Activated CD4-positive, alpha-beta T cell treated with anti-CD3 and anti-CD28 coated beads, Interleukin-2, amount 50 U/mL, for 4 hours (primary cell): ENCODE measurements at places on chromosomes 12 and 14.
A peak's percentile ranks its signal among the peaks of the same experiment; 100 is the strongest.

DNA sequence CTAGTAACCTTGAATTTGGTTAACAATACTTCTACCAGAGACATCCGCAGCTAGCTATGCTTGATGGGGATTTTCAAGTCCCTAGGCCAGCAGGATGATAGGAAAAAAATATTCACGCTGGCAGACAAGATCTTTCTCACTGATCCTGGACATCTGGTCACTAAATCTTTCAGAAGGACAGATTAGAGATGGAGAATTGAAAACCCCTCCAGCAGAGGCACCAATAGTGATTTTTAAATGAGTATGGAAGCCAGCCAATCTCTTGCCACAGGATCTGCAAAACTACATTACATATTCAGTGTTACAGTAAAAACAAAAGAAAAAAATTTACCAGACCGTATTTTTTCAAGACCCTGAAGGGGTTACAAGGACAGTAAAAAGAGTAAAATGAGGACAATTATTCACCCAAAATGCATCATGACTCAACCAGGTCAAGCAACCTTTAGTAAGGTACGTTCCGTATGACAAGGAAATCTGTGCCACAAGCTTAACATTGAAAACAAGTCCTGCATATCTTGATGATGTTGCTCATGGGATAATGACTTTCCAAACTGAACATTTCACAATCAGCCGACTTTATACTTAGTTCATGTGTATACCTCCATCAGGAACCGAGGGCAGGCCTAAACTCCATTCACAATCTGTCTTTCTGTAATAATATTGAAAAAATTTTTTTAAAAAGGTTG is 239.5 kb downstream of the GXYLT1 start:
- no peak for DNase-seq

GRCh38 chr14:101175731-101176534 is 272.4 kb upstream of the RTL1 start:
- no peak for DNase-seq

DNA sequence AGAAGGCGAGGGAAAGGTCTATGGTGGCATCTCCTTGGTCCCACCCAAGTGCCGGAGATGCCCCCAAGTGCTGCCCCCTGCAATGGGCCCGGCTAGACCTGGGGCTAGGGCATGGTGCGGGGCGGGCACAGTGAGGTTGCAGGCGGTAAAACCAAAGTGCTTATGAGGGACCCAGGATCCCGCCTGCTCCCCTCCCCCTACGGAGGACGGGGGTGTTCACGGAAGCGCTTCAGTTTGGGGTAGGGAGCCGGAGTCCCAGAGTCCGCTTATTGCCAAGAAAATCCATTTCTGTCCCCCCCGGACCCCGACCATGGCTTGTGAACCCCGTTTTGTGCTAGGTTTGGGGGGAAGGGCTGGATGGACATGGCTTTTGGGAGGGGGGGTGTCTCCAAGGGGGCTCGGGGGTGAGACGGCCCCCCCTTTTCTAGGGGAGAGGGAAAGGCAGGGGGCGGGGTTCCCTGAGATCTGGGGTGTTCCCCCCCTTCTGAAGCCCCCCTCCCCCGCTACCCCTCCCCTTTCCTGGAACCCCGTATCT is 5.4 kb upstream of the GPR84 start:
- DNase-seq, result no peak

DNA sequence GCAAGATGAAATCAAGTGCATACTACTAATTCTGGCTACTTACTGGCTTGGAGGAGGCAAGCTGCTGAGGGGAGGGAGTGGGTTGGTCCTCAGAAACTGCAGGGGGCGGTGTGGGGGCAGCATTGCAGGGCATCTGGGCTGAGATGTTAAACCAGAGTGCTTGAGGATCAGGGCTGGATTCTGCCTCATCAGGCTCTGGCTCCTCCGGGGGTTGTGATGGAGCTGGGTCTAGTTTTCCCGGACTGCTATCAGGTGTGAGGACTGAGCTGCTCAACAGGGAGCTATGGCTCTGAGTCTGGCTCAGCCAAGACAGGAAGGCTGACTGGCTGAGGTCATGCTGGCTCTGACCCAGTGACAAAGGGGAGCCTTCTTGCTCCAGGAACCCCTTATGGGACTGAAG is 28.6 kb downstream of the BAZ2A start:
- peak; percentile 23 for DNase-seq

DNA sequence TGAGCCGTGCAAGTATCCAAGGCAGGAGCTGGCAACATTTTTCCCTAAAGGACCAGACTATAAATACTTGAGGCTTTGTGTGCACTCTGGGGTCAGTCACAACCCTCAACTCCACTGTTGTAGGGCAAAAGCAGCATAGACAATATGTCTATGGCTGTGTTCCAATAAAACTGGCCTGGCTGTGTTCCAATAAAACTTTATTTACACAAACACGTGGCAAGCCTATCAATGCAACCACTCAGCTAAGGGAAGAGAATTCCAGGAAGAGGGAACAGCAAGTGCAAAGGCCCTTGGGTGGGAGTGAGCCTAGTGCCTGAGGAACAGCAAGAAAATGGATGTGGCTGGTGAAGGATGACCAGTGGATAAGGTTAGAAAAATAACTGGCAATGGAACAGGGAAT is 11.3 kb upstream of the FAM181A start:
- DNase-seq, result no peak

DNA sequence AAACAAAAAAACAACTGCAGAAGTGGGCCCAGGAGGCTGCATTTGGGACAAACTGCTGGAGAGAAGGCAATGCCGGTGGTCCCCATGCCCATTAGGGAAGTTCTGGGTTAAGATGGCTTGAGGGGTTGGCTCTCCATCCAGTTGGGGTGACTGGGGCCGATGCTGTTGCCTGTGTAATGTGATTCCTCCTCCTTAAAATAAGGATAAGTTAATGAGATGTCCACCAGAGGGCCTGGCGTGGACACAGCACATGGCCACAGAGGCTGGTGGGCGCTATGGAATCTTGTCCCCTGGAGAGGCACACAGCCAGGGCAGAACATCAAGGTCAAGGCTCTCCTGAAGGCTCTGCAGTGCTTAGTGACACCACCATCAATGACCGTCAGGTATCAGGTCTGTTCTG is 1.0 kb upstream of the TESC start:
- DNase-seq, result no peak

DNA sequence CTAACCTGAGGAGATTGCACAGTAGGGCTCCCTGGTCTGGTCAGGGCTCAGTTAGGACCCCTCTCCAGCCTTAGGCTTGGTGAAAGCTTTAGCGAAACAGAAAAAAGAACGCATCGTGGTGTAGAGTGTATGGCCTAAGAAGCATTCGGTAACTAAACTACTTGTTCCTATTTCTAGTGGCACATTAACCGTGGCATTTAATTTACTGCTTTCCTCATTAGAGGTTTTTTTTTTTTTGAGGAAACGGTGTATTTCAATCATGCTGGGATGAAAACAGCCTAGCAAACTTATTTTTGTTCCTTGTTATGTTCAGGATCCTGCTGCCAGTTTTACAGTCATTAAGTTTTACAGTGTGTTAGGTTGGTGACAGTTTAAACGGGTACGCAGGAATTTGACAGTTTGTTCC is 518 bp upstream of the OSBPL8 start:
- DNase-seq, result no peak

DNA sequence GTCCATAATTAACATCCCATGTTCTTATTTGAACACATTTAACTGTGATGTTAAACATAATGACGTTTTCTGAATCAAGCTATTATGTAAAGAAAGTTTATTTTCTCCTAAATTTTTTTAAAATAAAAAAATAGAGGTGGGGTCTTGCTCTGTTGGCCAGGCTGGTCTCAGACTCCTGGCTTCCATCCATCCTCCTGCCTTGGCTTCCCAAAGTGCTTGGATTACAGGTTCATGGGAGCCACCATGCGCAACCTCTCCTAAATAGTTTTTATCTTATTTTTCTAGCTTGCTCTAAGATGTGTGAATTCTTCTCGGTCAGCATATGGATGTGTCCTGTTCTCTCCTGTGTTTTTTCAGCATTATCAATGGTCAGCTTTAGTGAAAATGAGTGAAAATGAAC is 3.2 kb downstream of the RAD9B start:
- DNase-seq, result no peak

DNA sequence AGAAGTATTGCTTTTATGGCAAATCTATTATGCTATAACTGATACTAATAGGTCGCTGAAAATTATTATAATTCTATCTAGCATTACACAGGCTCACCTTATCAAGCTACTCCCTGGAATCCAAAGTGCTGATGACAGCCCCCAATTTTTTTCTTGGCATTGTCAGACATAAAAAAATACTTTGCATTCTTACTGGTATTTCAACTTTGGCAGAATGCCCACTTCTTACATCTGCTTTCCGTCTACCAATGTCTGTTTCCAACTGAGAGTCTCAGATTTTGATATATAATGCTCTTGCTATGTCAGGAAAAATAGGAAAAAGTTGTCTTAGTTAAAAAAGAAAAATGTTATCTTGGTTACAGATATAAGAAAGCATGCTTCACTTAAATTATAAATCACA is 615.4 kb downstream of the C12orf50 start:
- DNase-seq, result no peak

DNA sequence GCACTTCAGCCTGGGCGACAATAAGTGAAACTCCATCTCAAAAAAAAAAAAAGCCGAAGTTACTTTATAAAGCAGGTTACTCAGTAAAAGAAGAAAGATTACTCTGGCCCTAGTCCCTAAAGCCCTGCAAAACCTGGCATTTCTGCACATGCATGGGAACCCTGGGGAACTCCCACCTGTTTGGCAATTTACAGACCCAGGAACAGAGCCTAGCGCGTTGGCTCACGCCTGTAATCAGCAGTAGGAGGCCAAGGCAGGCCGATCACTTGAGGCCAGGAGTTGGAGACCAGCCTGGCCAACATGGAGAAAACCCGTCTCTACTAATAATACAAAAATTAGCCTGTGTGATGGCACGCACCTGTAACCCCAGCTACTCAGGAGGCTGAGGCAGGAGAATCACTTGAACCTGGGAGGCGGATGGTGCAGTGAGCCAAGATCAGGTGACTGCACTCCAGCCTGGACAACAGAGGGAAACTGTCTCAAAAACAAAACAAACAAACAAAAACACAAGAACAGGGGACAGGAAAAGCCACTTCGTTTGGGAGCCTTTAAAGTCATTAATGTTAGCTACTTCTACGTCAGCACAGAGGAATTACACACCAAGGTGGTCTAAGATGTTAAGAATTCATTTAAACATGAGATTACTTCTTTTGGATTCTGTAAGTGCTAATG is 34.1 kb upstream of the SPTSSA start:
- no peak for DNase-seq

DNA sequence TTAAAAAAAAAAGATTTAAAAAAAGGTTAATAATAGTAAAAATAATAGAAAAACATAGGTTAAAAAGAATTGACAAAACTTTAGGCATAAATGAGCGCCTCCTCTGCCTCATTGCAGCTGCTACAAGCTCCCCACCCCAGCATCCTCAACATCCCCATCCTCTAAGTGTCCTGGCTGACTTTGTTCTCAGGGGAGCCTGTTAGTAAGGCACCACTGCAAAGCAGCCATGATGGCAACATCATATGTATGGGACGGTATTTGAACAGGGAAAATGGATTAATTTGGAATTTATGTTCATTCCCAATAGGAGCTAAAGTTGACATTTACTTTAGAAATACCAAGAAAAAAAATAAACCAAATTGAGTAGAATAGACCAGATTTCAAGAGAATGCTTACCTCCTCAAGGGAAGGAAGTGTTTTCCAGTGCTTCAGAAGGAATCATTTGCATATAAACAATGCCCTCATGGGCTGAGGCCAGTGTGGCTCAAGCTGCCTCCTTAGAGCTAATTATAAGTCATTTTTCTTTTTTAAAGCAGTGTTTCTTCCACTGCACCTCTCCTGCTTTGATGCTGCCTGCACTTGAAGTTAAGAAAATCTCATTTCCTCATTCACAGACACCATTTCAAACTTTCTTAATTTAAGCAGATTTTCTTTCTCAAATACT is 59.6 kb downstream of the DACT1 start:
- no peak for DNase-seq

GRCh38 chr14:81268016-81268416 is 47.3 kb upstream of the GTF2A1 start:
- no peak for DNase-seq

- no peak for DNase-seq
Observed at GRCh38 chr14:37089410-37089809, 83.0 kb downstream of the SLC25A21 start.
